ENCODE measurements at places on chromosomes 4 and X.

- no peak for DNase-seq
Measured at GRCh38 chr4:165656399-165656798, 216.6 kb upstream of the TLL1 start.

DNA sequence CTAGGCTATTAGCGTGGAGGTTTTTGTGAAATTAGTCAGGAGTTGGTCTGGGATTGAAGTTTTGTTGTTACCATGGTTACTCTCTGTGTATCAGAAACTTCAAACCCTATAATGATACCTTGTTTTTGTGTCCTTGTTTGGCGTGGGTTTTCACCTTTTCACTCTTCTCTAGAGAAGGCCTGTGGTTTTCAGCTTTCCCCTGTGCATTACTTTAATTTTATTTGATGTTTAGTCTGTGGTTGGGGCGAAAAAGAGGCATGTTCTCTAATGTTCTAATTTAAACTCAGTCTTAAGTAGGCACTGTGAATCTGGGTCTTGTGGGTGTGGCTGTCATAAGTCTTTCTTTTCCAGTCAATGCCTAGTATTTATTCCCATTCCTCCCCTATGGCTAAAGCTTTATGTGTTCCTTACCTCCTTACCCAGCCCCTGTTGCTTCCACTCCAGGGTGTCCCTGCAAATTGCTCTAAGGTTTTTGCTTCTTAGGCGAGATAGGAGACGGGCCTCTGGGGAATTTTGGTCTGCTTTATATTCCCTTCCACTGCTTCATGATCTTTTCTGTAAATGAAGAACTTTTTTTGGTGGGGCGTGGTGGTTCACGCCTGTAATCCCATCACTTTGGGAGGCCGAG is 326.3 kb upstream of the ZCCHC13 start:
- no peak for DNase-seq

- no peak for DNase-seq
Measured at GRCh38 chrX:110114260-110114776, 111.4 kb downstream of the TMEM164 start.

GRCh38 chrX:15191830-15192229 is 78.1 kb downstream of the ASB9 start:
- no peak for DNase-seq

DNA sequence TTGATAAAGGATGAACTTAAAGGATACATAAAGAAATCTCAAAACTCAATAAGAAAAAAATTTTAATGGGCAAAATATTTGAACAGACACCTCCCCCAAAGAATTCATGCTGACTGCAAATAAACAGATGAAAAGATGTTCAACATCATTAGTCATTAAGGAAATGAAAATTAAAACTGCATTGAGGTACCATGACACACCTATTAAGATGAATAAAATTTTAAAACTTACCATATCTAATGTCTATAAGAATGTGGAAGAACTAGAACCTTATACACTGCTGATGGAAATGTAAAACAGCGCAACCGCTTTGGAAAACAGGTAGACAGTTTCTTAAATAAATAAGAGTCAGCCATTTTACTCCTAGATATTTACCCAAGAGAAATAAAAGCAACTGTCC is 266.8 kb upstream of the TET2 start:
- DNase-seq = no peak

GRCh38 chr4:44002368-44002767 is 446.2 kb downstream of the KCTD8 start:
- no peak for DNase-seq

Measured in foreskin fibroblast (primary cell).